ENCODE measurements at places on chromosomes 2 and 18.

GRCh38 chr18:58227361-58227930 lies 183.4 kb downstream of the NEDD4L start:
- no peak for DNase-seq

DNA sequence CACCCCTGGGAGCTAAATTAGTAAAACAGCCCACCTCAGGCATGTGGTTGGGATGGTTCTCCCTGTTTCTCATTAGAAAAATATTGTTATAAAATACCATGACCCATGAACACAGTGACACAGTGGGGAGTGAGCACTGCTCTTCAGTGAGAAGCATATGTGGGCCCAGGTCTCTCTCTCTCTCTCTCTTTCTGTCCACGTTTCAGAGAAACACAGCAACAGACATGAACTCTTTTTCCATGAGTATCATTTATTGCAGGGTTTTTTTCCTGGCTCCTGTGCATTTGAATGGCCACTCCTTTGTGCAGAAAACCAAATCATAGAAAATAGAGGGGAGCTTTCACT lies 41.2 kb downstream of the CYRIA start:
- DNase-seq, result no peak

DNA sequence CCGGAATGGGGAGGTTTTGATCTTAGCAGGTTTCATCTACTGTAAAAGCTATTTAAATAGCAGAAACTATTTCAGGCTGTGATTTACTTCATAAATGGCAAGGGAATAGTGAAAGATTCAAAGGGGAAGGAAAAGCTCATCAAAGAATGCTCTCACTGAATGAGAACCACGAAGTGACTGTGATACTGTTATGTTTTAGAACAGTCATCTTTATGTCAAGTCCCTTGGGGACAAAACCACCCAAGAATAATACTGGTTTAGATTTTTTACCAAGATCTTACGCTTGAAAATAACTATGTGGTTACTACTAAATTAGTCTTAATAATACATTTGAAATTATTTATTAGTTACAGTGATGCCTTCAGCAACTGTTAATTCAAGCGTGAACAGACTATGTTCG lies 28.1 kb downstream of the FARSB start:
- no peak for DNase-seq

GRCh38 chr2:157236404-157236803 lies 21.1 kb upstream of the GALNT5 start:
- DNase-seq, result no peak

DNA sequence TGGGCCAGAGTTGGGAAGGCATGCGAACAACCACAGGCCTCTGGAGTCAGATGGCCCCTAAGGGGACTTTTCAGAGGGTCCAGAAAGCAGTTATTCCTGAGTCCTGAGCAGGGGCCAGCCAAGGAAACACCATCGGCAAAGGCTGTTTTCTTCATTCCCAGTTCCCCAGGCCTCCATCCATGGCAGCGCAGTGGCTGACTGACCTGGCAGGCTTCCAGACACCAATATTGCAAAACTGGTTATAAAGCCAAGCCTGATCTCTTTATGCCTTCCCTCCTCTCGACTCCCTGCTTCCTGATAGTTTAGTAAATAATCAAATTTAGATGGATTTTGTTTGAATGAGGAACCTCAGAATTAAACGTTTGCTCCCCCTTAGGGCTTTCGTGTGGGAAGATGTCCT lies 133.4 kb upstream of the ITGA6 start:
- DNase-seq, result no peak

DNA sequence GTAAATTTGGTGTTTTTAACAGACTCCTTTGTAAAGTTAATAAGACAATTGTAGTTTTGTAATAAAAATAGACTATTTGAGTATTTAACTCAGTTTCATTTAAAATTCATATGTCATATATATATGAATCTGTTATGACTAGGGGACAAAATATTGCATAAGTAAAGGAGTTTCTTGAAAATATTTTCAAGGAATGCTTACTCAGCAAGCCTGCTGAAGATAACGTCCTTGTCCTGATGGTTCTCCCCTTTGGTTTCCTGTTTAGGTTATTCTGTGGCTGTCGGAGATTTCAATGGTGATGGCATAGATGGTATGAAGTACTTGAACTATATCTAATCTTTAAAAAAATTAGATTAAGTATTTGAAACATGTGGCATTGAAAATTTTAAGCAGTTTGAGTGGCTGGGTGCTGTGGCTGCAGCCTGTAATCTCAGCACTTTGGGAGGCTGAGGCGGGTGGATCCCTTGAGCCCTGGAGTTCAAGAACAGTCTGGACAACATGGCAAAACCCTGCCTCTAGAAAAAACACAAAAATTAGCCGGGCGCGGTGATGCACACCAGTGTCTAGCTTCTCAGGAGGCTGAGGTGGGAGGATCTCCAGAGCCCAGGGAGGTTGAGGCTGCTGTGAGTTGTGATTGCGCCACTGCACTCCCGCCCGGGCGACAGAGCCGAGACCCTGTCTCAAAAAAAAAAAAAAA lies 47.1 kb downstream of the ITGAV start:
- DNase-seq, result no peak

DNA sequence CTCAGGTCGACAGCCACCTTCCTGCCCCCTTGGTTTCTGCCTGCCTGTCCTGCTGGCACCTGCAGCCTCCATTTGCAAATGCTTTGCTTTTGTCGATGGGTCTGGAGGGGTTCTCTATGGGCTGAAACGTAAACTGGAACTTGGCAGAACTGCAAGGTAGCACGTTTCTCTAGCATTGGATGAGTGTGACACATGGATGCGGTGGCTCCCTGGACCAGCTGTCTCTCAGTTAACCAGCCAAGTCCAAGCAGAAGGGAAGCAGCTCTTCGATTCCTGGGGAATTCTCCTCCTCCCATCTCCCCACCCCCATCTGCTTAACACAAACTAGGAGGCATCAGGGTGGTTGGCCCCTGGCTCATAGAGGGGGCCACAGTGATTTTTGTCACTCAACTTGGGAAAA lies 57.3 kb downstream of the ITGB1BP1 start:
- no peak for DNase-seq

DNA sequence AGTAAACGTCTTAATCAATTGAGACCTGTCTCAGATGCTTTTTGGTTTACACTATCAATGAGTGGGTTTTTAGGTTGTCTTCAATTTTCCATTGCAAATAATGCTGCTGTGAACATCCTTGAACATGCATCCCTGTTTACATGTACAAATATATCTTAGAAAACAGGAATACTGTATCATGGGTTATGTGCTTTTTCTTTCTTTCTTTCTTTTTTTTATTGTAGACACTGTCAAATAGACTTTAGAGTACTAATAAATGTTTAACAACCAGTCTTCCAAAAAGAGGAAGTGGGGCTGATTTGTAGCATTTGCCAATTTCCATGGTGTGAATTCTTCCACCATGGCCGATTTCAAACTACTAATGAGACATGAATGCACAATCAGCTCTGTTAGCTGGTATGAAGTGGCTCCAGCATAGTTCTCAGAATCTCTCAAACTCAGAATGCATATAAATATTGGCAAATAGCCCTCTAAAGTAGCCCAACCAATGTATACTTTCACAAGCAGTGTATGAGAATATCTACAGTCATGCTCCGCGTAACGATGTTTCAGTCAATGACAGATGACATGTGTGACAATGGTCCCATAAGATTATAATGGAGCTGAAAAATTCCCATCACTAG lies 50.3 kb upstream of the B3GNT2 start:
- DNase-seq, result no peak

DNA sequence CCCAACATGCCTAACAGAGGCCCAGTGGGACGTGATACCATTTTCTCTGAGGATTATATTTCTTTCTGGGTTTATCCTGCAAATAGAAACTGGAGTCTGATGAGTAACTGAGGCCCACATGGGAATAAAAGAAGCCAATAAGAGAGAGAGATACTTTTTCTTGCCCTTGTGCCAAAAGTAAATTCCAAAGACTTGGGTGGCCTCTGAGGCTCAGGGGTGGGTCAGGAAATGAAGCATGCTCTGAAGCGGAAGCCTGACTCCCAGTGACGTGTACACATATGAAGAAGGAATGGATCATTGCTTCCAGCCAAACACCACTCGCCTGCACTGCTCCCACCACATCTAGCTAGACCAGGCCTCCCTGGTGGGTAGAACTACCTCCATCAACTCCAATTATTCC lies 273.6 kb upstream of the NCKAP5 start:
- no peak for DNase-seq

- DNase-seq, result no peak
Measured at GRCh38 chr18:78579449-78579848, 400.2 kb upstream of the SALL3 start.

GRCh38 chr2:85011098-85011497 lies 40.1 kb downstream of the KCMF1 start:
- DNase-seq, result no peak

DNA sequence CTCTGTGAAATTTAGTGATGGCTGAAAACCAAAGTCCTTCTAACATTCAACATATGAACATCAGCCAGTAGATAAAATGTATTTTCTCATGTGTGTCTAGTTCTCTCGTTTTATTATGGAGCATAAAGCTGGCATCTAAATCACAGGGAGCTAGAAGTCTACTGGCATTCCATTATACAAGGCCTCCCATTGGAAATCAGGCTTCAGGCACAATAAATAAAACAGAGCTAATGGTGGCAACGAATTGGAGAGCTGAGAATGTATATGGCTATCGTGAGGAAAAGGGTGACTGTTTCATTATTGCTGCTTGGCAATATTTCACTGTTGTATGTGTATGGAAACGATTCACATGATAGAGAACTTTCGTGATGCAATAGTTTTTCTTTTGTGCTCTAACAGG lies 62.4 kb downstream of the SLC5A7 start:
- DNase-seq, result no peak

DNA sequence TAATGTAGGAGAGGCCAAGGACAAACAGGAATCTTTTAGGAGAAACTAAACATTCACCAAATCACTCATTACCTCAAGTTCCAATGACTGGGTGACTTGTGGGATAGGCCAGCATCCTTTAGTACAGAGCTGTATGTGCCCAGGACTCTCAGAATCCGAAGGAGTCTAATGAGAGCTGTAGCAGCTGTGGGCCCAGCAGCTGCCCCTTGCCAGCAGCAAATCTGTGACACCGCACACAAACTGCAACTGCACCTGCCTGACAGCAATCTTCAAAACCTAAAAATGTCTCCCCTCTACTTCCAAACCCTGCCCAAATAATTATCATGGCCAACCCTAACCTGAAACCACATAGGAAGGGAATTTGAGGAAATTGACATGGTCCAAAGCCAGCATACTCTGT lies 44.5 kb upstream of the ACVR2A start:
- DNase-seq, result no peak

- DNase-seq, result no peak
Measured at GRCh38 chr2:233334915-233335314, 19.4 kb upstream of the DGKD start.

- DNase-seq, result no peak
Measured at GRCh38 chr2:158144914-158145625, 43.4 kb downstream of the UPP2 start.

DNA sequence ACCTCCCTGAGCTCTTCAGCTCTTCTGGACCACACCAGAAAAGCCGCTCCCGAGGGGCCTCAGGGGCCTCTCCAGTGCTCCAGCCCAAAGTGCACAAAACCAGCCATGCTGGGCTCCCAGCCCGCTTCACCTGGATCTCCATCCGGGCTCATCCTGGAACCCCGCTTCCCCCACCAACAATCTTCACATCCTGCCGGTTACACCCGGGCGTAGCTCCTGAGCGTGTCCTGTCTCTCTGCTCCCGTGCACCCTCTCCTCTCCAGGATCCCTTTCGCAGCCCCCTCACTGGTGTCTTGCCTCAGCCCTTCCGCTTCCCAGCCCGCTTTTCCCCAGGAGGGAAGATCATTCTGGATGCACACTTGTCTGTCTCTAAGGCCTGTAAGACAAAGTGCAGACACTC lies 123.7 kb upstream of the GLI2 start:
- DNase-seq, result no peak

DNA sequence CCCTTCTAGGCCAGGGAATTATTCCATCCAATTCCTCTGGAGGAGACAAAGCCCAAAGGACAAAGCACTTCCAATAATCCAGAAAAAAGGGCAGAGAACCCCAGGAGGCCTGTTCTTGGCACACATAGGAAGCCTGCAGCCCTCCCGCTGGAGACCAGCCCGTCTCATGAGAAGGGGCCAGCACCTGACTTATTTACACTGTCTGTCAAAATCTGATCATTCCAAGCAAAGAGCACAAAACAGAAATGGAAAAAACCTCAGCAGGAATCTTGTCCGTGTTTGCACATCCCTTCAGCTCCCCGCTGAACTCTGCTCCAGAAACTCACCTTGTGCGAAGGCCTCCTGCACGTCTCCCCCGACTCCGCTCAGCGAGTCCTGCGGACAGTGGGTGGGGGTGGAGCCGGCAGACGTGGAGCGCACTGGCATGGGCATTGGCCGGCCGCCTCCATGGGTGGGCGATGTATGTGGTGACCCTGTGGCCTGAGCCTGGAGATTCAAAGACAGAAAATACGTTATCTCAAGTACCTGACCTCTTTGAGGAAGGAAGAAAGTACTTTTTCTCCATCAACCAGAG lies 46.2 kb upstream of the DNMT3A start:
- no peak for DNase-seq

DNA sequence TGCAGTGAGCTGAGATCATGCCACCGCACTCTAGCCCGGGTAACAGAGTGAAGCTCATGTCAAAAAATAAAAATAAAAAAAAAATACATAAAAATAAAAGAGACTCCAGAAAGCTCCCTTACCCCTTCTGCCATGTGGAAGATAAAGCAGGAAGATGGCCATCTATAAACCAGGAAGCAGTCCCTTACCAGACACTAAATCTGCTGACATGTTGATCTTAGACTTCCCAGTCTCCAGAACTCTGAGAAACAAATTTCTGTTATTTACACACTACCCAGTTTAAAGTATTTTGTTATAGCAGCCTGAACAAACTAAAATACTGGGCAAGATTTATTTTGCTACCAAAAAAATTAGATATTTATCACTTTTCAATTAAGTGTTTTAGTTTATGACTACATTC lies 136.2 kb upstream of the SMAD7 start:
- no peak for DNase-seq

DNA sequence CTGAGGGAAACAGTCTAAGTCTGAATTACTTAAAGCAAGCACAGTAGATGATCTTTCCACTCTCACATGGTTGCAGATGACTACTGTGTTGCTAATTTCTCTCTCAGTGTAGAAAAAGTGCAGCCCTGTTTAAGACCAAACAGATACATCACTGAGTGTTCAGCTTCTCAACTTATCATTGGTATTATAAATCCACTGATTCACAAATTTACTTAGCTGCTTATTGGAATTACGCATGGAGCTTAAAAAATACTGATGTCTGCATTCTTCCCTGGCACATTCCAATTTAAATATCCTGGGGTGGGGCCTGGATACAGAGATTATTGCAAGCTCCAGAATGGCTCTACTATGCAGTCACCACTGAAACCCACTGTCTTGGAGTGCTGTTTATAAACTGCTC lies 411.2 kb downstream of the RND3 start:
- DNase-seq, result no peak

GRCh38 chr18:27009293-27009692 lies 143.8 kb upstream of the AQP4 start:
- no peak for DNase-seq

DNA sequence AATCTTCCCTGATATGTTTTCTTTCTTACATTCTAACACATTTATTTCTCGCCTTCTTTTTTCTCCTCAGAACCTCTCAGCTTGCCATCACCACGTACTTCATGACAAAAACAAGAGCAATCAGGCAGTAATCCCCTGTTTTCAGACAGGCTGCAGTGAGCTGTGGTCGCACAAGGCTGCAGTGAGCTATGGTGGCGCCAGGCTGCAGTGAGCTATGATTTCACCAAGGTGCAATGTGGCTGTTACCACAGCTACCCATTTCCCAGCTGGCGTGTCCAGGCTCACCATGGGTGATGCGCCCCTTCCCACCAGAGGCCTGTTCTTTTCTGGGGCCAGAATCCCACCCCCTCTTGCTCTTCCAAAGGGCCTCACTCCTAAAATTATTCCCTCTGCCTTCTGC lies 25.8 kb downstream of the TCF23 start:
- DNase-seq, result no peak

- DNase-seq, result no peak
Measured at GRCh38 chr2:113098041-113098440, 29.4 kb upstream of the IL1RN start.

All from activated CD4-positive, alpha-beta T cell treated with anti-CD3 and anti-CD28 coated beads for 4 hours (primary cell).